ENCODE measurements at places on chromosomes 1 and 21.

- DNase-seq, result no peak
Measured at GRCh38 chr1:51237351-51238033, 1.4 kb downstream of the RNF11 start.

GRCh38 chr1:36386265-36387140, 779 bp upstream of the STK40 start:
- DNase-seq, result peak; percentile 96

DNA sequence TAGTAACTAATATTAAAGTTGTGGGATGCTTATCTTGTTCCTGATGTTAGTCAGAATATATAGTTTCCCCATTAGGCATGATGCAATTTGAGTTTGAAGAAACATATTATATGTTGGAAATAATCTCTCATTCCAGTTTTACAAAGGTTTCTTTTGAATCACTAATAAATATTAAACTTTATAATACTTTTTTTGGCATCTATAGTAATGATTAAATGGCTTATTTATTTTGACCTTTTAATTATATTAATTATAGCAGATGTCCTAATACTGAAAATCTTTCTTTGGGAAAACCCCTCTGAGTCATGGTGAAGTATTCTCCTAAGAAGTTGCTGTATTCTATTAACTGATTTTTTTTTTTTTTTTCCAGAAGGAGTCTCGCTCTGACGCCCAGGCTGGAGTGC, 28.5 kb upstream of the PTGS2 start:
- DNase-seq, result no peak

DNA sequence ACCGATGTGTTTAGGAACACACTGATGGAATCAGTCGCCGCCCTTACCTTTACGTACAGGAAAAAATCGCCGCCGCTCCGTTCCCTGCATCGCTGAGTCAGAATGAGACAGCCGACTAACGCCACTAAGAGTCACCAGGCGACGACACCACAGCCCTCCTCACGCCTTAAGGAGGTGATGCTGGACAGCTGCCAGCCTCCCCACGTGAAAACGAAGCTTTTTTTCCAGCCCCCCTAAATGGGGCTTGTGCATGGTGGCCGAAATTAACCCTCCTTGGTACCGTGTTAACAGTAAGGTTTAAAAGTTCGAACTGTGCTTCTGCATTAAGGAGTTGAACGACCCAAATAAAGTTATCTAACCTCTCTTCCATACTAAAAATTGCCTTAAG, 511 bp downstream of the DNTTIP2 start:
- DNase-seq, result peak; percentile 52

DNA sequence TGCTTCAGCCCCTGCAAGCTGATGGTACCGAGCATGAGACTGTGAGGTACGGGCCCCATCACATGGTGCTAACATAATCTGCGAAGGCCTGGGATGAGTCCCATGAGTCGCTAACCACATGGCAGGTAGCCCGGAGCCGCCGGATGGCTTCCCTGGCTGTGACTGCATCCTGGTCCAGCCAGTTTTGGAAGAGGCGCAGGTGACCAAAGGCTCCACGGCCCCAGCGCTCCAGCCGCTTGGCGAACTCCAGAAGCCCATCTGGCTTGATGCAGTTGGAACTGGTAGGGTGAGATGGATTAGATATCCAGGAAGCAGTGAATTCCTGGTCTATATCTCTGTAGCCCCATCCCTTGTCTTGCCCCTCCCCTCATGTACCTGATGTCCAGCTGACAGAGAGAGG, 24.6 kb downstream of the LRRC41 start:
- no peak for DNase-seq

- DNase-seq, result no peak
Measured at GRCh38 chr1:99676876-99677275, 31.0 kb downstream of the PALMD start.

DNA sequence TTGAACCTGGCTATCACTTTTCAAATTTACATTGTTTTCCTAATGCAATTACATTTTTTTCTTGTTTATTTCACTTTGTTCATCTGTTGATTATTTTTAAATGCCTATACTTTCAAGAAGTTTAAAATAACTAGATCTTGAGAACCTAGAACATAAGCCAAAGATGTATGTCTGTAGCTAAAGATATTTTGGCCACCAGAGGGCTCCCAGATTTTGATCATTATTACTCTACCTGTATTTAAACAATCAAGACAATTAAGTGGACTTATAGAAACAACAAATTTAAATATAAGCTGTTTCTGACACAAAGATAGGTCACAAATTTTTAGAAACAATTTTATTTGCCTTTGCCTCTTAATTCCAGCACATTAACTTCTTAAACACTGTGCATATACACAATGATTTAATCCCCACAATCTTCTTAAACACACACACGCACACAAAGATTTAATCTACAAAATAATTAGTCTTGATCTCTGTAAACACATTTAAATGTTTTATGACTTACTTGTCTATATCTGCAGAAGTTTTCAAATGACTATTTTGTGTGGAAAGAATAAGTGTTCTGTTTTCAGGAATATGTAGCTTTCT, 380.0 kb downstream of the DSCAM start:
- DNase-seq, result no peak

DNA sequence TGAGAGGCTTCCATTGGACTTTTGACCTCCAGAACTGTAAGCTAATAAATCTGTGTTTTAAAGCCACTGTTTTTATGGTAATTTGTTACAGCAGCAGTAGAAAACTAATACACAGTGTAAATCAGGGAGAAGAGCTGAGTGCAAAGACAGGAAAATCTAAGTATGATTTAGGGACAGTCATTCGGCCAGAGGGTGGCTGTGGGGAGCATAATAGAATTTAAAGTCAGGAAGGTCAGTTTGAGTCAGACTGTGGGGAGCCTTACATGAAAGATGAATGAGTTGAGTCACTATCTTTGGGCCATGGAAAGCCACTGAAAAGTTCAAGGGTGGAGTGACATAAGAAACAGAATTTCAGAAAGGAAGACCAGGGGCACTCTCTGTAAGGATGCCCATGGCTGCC, 52.4 kb upstream of the SSX2IP start:
- DNase-seq, result no peak

DNA sequence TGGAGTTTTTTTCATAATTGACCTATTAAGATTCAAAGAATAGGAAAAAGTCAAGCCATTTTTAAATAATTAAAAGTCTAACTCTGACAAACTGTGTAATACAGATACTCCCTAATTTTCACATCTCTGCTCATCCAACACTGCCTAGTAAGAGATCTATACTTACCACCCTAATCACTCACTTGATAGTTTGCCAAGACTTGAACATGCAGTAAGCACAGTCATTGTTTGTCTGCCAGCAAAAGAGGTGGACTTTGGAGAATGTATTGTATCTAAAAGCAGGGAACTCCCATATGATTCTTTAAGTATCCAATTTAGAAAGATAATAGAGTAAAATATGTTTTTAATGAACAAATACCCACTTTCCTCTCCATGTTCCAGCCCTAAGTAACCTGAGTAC, 15.5 kb downstream of the TMEM59 start:
- DNase-seq, result no peak

GRCh38 chr1:22363403-22364325, 88.0 kb upstream of the ZBTB40 start:
- DNase-seq, result no peak

DNA sequence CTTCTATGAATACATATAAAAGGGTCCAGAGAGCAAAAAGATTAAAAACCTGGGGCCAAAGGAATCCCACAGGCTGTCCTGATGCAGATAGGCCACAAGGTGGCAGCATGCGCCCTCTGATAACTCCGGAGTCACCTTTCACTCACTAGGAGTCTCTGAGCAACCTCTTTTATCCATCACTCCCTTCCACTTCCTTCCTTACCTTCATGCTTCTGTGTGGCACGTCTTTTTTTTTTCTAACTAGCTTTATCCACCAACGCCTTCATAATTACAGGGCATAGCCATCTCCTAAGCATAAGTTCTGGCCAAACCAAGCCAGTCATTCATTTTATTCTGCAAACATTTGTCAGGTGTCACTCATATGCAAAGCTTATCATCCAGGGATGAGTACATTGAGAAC, 3.9 kb upstream of the PGLYRP4 start:
- peak; percentile 71 for DNase-seq

GRCh38 chr1:2783435-2784397, 17.8 kb downstream of the TTC34 start:
- DNase-seq, result no peak

- no peak for DNase-seq
Measured at GRCh38 chr1:89466307-89466930, 58.2 kb upstream of the LRRC8B start.

DNA sequence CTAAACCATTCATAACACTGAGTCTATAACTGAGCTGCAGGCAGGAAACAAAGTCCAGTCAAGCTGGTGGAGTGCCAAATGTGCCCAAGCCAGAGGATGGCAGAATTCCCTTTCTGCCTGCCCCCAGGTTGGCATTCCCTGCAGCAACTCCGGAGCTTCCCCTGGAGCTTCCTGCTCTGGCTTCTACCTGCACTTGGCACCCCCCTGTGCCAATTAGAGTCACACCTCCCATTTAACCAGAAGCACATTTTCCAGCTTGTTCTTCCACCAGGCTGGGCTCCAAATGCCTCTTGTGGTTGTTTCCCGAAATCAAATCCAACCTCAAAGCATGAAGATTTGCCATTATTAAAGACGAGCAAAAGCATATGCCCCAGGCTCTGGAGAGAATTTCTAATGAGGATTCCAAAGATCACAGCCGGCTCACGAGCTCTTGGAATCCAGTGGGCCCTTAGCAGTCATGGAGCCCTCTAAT, 294.5 kb downstream of the RRAGC start:
- DNase-seq, result no peak

DNA sequence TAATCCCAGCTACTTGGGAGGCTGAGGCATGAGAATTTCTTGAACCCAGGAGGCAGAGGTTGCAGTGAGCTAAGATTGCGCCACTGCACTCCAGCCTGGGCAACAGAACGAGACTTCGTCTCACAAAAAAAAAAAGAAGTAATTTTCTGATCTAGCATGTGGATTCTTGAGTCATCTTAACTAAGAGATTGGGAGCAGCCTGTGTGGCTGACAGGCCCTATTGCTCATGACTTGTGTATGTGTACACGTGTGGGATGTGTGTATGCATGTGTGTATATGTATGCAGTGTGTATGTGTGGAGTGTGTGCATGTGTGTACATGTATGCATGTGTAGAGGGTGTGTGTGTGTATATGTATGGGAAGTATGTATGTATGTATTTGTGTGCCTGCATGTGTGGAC, 29.5 kb downstream of the DOP1B start:
- no peak for DNase-seq

- no peak for DNase-seq
Measured at GRCh38 chr1:16718908-16719533, 21.3 kb upstream of the RNU1-4 start.

DNA sequence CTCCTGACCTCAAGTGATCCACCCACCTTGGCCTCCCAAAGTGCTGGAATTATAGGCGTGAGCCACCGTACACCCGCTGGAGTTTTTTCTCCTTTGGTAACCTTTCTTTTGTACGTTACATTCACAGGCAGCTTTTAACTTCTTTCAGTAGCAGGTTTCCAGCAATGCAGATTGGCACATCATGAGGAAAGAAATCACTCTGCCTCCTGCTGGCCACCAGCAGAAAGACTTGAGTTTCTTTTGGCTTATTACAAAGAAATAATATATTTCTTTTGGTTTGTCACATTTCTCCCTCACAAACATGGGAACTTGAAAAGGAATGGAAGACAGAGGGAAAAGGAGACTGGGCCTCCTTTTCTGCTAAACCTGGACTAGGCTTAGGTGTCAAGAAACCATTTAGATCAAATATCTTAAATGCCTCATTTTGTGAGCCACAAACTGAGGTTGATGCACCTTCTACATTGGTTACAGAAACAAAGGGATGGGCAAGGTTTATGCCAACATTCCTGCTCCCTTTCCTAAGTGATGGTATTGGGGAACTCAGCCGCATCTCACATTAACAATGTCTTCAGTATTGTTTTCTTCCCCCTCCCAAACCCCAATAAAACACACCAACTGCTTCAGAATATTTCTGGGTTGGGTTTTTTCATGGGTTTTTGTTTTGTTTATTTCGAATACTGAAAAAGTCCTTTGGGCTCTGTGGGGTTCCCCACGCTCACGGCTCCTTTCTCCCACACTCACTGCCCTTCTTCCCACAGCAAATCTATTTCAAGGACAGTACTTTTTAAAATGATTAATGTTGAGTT, 7.7 kb downstream of the ENSA start:
- no peak for DNase-seq

- DNase-seq, result no peak
Measured at GRCh38 chr1:162207862-162208261, 138.4 kb downstream of the NOS1AP start.

DNA sequence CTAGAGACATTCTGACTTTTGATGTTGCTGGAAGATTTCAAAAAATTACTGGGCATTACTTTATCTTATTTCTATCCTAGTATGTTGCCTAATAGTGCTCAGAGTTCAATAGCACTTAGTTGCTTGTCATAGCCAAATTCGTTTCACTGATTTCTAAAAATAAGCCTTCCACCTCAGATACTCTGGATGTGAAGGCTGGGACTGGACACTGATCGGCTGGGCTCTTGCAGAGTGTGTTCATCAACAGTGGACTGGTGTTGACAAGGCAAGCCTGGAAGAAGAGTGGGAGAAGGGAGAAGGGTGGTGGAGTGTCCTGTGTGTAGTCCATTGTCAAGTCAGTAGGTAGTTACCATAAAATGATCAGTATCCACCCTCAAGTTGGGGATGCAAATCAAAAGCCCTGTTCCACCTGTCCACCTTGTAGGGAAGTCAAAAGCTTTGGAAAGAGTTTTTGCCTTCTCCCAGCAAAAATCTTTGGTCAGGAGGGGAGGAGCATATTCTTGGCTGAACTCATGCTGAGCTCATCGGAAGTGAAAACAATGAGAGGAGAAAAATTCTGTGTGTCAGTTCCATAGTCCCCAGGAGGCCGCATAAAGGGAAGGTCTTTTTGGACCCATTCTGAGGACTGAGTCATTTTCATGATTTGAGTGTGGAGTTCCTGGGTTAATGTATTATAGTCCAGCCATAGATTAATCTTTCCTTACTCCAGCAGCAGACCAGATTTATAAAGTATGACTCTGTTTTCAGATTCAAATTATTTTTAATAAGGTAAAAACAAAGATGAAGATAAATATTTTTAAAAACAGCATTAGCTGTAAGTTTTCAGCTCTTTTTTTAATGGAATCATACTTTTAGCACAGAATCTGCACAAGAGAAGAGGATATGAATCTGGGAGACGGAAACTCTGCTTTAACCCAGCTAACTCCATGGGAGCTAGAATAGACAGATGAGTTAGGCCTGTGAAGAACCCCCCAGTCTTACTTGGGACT, 99.5 kb upstream of the BMP8A start:
- DNase-seq, result no peak

- DNase-seq, result no peak
Measured at GRCh38 chr1:77350012-77350770, 68.4 kb downstream of the AK5 start.

DNA sequence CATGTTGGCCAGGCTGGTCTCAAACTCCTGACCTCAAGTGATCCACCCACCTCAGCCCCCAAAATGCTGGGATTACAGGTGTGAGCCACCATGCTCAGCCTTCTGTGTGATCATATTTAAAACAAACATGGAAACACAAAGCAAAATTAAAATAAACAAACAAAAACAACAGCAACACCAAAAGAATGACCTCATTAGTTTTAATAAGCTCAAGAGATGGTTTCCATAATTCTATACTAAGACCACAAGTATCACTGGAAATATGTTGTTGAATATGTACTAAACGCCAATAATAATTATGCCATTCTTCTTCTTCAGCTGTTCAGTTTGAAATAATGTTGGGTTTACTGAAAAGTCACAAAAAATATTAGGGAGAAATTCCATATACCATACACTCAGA, 526.4 kb downstream of the LRRIQ3 start:
- no peak for DNase-seq

- DNase-seq, result no peak
Measured at GRCh38 chr1:162857850-162858249, 3.1 kb downstream of the CCDC190 start.

GRCh38 chr1:42844592-42845140, 1.7 kb upstream of the ZNF691 start:
- no peak for DNase-seq

Measured in dorsolateral prefrontal cortex (tissue), 122 donors.